ENCODE measurements at places on chromosomes 1 and 21.
A peak's percentile ranks its signal among the peaks of the same experiment; 100 is the strongest.

DNA sequence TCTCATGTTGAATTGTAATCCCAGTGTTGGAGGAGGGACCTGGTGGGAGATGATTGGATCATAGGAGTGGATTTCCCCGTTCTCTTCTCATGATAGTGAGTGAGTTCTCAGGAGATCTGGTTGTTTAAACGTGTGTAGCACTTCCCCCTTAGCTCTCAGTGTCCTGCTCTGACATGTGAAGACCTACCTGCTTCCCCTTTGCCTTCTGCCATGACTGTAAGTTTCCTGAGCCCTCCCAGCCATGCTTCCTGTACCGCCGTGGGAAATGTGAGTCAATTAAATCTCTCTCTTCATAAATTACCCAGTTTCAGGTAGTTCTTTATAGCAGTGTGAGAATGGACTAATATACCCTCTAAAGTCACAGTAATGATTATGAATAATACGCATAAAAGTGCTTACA lies 248.4 kb upstream of the LRRC7 start:
- DNase-seq = no peak

DNA sequence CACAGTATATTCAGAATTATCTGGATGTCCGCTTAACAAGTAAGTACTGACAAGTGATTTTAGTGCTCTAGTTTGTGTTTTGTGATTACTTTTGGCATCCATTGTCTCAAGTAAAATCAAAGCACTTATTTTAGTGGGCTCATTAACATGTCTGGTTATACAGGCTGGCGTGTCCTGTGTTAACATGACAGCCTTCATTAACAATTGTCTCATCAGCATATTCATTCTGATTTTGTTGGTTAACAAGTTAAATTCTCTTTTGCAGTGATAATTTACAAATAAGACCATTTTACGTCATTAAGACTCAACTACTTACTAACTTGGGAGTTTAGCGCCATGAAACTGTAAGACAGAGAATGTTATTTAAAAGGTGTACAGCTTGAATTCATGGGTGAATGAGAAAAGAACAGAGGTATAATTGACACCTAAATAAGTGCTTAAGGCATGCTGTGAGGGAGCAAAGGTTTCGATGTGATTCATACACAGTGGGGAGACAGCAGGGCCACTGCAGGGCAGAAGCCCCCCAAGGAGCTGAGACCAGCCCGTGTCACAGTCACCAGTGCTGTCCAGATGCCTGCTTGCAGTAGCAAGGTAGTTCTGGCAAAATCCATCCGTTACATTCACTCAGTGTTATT lies 22.4 kb downstream of the TAF5L start:
- DNase-seq = no peak

DNA sequence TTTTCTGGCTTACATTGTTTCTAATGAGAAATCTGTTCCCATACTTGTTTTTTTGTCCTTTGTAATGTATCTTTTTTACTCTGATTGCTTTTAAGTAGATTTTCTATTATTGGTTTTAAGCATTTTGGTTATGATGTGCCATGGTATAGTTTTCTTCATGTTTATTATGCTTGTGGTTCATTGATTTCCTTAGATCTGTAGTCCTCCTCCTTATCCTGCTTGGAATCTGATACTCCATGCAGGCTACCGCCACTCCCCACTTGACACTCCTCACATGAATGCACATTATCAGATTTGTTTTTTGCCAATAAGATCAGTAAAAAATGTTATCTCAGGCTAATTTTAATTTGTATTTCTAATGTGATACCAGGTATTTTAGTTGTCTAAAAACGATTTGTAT lies 20.8 kb downstream of the UROD start:
- DNase-seq = no peak

GRCh38 chr1:10522322-10522860 lies 47.6 kb downstream of the PEX14 start:
- no peak for DNase-seq

GRCh38 chr1:117368116-117369108 lies 1.2 kb downstream of the MAN1A2 start:
- DNase-seq = no peak

DNA sequence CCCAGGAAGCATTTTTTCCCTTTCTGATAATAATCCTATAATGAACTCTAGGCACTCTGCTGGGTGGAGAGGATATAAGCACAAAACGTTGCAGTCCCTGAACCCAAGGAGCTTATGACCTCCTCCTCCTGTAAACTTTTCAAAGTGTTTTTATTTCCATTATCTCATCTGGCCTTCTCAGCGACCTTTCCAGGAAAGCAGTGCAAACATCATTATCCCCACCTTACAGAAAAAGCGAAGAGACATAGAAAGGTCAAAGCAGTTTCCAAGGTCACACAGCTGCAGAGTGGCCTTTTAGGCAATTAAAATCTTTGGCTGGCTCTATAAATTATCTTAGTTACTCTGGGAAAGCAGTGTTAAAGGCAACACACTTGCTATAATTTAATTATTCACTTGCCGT lies 63.8 kb downstream of the OLFML3 start:
- DNase-seq = no peak

- no peak for DNase-seq
Measured at GRCh38 chr1:39745016-39745670, 6.5 kb downstream of the PPIE start.

DNA sequence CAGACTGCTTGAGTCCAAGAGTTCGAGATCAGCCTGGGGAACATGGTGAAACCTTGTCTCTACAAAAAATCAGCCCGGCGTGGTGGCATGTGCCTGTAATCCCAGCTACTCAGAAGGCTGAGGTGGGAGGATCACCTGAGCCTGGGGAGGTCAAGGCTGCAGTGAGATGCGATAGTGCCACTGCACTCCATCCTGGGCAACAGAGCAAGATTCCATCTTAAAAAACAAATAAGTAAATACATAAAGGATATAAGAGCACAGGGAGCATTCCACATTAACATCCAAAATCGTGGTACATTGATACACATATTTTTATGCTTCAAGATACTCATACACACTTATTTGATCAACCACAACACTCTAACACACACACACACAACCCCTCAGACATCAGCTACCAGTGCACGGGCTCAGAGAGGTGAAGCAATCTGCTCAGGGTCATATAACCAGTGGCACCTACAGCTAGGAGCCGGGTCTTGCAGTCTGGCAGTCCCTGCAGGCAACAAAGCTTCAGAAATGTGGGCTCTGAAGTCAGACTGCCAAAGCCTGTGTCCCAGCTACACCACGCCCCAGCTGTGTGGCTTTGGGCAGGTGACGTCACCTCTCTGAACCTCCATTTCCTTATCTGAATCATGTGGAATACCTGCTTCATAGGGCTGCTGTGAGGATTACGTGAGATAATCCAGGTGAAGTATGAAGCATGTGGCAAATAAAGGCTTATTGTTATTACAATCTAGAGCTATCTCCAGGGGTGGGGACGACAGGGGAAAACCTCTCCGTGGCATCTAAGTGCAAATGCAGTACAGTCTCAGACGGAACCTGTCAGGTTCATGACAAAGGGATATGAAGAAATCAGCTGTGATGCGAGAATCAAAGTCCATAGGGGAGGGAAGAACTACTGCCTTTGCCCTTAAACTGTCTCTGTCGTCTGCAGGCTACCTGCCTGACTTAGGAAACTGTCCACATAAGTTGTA lies 4.8 kb upstream of the CRYBG2 start:
- peak; percentile 35 for DNase-seq

DNA sequence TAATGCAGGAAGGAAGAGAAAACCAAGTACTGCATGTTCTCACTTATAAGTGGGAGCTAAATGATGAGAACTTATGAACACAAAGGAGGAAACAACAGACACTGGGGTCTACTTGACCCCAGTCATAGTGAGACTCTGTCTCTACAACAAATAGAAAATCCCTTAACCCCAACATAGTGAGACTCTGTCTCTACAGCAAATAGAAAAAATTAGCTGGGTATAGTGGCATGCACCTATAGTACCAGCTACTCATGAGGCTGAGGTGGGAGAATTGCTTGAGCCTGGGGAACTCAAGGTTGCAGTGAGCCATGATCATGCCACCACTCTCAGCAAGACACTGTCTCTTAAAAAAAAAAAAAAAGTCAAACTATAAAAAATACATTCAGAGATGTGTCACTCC lies 42.7 kb downstream of the GIPC2 start:
- no peak for DNase-seq

Measured in stimulated activated CD8-positive, alpha-beta memory T cell treated with anti-CD3 and anti-CD28 coated beads, Interleukin-4, amount 100 ng/mL, for 1 hour (primary cell).